Activated T-helper 1 cell treated with anti-CD3 and anti-CD28 coated beads, Interleukin-2, amount 50 U/mL, for 16 hours (primary cell): ENCODE measurements at places on chromosomes 2 and 18.
A peak's percentile ranks its signal among the peaks of the same experiment; 100 is the strongest.

DNA sequence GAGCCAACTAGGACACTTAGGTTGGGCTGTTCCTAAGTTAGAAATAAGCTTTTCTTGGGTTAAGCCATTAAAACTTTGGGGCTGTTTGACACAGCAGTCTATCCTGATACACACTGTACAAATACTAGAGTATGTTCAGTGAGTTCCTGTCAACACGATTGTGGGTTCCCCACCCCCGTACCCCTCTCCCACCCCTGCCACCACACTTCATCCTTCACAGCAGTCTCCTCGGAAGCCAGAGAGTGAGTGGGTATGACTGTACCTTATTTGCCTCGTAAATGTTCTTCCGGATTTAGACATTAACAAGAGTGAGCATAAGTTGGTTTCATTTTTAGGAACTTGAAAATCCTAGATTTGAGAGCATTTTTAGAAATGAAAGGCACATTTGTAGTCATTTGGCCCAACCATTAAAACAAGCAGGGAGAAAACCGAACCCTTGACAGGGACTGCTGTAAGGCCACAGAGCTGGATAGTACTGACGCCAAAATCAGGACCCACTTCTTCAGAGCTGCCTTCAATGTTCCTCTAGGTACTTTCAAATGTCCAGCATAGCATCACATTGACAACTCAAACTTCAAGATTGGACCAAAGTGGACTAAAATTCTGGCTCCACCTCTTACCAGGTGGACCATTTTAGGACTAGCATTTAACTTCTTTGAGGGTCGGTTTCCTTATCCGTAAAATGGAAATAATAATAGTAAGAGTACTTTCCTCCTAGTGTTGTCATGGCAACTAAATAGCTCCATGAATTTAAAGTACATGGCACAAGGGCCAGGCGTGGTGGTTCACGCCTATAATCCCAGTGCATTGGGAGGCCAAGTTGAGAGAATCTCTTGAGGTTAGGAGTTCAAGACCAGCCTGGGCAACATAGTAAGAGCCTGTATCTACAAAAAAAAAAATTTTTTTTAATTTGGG is 166.3 kb upstream of the SERTAD2 start:
- peak; percentile 19 for DNase-seq

- no peak for DNase-seq
Measured at GRCh38 chr2:226077841-226078240, 678.3 kb downstream of the NYAP2 start.

GRCh38 chr2:38534746-38535403 is 67.9 kb downstream of the HNRNPLL start:
- no peak for DNase-seq

- DNase-seq, result no peak
Measured at GRCh38 chr2:24826773-24827145, 33.5 kb downstream of the CENPO start.

GRCh38 chr18:8908792-8909510 is 193.5 kb upstream of the NDUFV2 start:
- DNase-seq, result no peak

GRCh38 chr18:61076986-61077385 is 256.2 kb upstream of the CDH20 start:
- DNase-seq, result no peak

DNA sequence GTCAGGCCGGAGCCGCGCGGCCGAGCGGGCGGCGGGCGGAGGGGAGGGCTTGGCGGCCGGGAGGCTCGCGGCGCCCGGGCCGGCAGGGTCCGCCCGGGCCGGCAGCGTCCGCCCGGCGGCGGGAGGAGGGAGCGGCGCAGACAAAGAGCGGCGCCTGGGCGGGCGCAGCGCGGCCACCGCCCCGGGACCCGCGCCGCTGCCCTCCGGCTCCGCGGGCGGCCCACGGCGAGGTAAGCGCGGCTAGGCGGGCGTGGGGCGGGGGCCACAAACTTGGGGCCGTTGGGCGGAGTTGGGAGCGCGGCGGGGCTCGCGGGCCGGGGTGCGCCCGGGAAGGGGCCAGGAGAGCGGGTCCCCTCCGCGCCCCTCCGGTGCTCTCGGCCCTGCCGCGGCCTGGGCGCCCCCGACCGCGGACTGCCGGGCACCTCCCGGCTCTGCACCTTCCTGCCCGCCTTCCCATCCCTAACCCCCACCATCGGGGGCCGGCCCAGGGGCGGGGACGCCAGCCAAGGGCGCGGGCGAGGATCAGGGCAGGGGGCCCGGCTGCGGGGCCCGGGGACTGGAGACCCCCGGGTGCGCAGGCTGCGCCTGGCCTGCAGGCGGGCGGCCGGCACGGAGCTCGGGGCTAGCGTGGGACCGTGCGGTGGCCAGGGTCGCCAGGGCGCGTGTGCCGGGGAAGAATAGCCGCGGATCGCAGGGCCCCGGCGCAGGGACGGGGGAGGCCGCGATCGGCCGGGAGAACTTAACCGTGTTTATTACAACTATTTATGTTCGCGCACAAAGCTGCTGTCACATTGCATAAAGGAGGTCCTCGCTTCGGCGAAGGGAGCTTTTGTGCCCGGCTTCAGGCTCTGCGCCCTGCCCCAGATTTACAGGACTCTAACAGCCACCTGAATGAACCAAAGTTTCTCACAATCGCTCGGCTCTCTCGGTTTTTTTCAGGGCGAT is at the start of gene NCK2:
Gene NCK2 (plus strand): TSS at position 4 of the 945 bp plus-strand sequence. CDS start 110,152 bp downstream, outside the sequence.
- DNase-seq, result no peak

DNA sequence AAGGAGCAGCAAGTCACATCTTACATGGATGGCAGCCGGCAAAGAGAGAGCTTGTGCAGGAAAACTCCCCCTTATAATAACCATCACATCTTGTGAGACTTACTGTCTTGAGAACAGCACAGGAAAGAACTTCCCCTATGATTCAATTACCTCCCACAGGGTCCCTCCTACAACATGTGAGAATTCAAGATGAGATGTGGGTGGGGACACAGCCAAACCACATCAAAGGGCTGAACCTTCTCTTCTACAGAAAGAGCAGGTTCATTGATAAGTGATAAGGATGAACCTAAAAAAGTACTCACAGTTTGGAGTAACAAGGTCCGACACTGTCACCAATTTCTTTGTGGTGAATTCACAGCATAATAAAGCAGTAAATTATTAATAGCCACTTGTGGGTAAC is 422.2 kb upstream of the FSIP2 start:
- DNase-seq, result no peak

DNA sequence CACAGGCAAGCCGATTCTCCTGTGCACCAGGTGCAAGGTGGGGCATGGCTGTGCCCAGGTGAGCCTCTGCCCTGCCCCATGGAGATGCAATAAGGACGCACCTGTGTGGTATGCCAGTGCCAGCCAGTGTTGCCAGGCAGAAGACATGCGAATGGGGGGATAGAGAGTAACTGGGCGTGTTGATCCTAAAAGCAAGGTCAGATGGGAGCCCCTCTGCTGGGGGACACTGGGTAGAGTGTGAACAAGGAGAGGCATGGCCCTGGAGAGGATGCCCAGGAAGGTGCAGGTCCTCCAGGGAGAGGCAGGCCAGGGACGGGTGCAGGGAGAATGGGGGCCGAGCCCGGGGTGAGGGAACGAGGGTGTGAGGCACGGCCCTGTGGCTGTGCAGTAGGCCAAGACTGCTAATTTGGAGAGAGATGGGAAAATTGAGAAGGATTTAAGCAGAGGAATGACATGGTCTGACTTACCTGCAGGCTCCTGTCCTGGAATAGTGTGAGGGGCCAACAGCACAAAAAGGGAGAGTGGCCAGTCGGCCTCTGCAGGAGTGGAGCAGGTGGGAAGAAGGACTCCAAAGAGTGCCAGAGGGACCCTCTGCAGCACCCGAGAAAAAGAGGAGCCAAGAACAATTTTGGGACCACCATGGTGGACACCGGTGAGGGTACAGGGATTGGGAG is 690.4 kb upstream of the HS6ST1 start:
- DNase-seq, result no peak

DNA sequence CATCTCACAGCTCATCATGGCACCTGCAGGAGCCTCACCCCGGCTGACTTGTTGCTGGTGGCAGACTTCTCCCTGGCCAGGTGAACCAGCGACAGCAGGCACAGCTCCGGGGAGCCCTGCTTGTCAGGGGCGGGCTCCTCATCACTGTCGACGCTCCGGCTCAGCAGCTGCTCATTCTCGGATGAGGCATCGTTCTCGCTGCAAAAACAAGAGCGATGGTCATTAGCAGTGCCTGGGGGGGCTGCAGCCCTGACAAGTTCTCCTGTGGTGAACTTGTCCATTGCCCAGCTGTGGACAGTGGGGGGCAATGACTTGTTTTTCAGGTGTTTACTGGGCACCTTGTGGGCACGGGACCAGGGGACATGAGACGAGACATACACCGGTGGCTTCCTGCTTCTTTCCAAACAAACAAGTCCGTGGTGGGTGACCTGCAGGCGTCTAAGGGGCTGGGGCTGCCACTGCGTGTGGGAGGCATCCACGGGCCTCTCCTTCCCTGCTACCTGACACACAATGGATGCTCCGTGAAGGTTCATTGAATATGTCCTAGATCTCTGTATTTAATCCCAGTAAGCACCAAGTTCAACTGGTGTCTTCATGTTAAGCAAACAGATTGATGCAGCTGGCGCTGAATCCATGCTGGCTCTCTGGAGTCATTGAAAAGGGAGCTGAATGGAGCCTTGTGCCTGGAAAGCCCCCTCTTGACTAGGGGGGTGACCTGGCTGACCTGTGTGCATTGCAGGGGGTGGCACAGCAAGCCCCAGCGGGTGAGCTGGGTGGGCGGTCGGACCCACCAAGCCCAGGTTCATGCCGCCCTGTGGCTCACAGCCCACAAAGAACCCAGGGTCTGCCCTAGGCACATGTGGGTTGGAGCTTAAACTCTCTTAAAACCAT is 81.0 kb downstream of the EDAR start:
- DNase-seq, result no peak

DNA sequence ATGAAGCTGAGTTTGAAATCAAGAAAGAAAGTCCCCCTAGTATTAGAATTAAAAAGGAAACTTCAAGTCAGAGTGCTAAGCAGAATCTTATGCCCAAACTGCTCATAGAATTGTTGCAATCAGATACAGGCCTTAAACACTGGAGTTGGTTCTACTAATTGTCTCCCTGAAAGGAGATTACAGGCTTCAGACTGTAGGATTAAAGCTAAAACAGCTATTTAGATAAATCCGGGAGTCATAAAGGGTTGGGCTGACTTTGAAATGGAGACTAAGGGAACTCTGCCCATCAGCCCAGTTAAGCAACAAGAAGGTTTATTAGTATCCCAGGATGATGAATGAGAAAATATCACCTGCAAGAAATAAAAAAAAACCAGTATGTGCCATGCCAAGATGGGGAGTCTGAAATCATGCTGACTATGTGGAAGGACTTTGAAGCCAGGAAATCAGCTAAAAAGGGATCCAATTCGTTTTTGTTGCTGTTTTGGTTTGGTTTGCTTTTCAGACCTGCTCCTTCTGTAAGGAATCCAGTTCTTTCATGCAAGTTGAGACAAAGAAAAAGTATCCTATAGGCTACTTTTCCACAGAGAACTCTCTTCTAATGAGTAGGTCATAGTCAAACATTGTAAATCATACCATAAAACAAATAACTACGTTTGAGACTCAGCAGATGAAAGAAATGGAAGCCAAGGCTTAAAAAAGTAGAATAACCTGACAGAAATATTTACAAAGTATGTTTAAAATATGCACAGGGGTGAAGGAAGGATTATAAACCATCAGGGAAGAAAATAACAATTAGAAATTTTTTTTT is 37.6 kb upstream of the MSTN start:
- DNase-seq, result no peak

DNA sequence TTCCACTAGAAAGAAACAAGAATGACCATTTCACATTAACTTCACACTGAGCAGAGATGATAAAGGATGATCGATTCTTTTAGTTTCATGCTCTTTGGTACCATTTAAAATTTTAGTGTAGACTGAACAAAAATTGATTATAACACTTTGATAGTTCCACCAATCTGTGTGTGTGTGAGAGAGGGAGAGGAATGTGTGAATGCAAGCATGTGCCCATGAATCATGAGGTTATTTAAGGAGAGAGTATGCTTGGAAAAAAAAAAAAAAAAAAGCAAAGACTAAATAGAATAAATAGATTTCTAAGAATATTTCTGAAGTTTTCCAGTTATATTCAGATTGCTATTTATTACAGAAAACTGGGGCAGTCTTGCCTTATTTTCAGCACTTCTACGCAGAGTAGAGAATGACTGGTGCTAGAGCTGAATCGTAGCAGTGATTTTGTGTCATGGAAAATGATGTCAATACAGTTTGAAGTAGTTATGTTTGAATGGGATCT is 900.8 kb downstream of the SLC4A3 start:
- no peak for DNase-seq

- no peak for DNase-seq
Measured at GRCh38 chr18:9070212-9070611, 32.3 kb upstream of the NDUFV2 start.

GRCh38 chr18:57780318-57780705 is 22.8 kb downstream of the ATP8B1 start:
- no peak for DNase-seq

DNA sequence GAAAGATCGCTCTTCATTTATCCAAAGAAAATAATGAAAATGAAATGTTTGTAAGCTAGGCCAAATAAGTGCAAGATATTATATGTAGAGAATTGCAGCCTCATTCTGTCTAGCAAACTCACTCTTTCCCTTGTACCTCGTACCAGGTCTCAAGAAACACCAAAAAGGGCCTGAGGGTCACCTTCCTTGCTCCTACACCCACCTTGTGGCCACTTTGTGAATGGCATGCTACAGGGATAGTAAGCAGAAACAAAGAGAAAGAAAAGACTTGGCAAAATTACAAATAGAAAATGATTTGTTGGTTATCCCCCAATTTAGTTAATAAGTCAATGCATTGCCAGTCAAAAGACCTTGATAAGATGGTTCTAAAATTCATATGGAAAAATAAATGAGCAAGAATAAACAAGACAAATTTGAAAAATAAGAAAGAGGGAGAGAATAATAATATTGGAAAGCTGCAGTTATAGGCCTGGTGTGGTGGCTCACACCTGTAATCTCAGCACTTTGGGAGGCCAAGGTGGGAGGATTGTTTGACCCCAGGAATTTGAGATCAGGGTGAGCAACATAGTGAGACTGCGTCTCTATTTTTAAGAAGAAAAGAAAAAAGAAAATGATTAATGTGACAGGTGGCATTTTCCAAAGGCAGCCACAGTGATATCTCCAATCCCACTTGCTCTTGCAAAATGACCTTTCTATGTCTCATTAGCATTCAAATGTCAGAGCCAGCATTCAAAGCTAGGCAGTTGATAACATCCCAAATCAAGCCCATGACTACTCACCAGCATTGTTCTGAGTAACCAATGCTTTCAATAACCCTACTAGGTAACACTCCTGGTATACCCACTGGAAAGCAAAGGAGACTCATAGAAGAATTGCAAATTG is 38.8 kb upstream of the BMP10 start:
- DNase-seq, result peak; percentile 41

DNA sequence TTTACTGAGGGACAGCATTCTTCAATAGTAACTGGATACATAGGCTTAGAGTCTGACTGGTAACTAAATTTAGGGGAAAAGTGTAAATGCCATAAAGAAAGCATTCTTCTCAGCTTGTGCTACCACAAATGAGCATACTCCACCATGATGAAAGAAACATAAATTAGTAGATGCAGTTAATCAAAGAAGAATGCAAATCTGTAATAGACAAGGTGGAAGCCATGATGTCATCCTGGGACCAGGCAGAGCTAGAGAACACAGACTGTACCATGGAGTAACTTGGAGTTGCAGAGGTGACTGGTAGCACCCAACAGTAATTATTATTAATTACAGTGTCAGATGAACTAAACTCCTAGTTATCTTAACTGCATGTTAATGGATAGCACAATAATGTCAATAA is 51.7 kb downstream of the RBKS start:
- no peak for DNase-seq

GRCh38 chr2:148026573-148026972 is 5.7 kb downstream of the MBD5 start:
- DNase-seq, result no peak

GRCh38 chr2:46376586-46376985 is 79.4 kb downstream of the EPAS1 start:
- DNase-seq, result no peak
